Activated naive CD8-positive, alpha-beta T cell treated with anti-CD3 and anti-CD28 coated beads for 36 hours (primary cell): ENCODE measurements at places on chromosomes 3 and 15. TPM values are rescaled to one million over a fixed set of nuclear protein-coding genes. Genes with fewer than 3 reads are reported as not detected.
A peak's percentile ranks its signal among the peaks of the same experiment; 100 is the strongest.

- H3K27ac ChIP-seq = no peak overlapping the region
- peaks cover 33% of the 10 kb centered on the region for H3K27me3 ChIP-seq
- no peak overlapping the region for H3K4me3 ChIP-seq
- no peak for DNase-seq
These were observed 170.0 kb downstream of the RAB11A start for GRCh38 chr15:66039117-66039871.

DNA sequence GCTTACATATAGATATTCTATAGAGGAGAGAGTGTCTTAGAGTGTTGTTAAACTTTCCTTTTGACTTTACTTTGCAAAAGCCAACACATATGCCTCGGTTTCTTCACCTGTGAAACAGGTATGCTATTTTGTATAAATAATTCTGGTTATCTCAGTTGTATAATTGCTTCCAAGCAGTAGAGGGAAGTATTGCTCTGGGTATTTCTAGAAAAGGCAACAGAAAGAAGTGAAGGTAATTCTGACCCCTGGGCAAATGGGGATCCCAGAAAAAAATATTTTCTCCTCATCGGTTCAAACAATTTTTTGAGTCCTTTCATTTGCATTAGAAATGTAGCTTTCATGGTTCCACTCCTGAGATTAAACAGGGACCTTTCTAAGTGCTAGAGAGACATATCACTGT is 216.5 kb upstream of the SEMA6D start:
- H3K27ac ChIP-seq = no peak overlapping the region
- H3K4me1 ChIP-seq = peaks cover 1% of the 10 kb centered on the region
- DNase-seq = no peak
- peaks cover 17% of the 10 kb centered on the region for H3K27me3 ChIP-seq
- H3K36me3 ChIP-seq = no peaks in the 10 kb centered on the region
- no peak overlapping the region for H3K4me3 ChIP-seq

GRCh38 chr3:139319428-139320402 is 24.1 kb upstream of the MRPS22 start:
- no peaks in the 10 kb centered on the region for H3K4me1 ChIP-seq
- DNase-seq = no peak
- H3K36me3 ChIP-seq = no peaks in the 10 kb centered on the region
- no peak overlapping the region for H3K27ac ChIP-seq

- H3K36me3 ChIP-seq = peaks cover 5% of the 10 kb centered on the region
- no peak overlapping the region for H3K27ac ChIP-seq
- no peak for DNase-seq
These were observed 29.4 kb downstream of the TTC14 start for GRCh38 chr3:180631317-180631716.

GRCh38 chr15:34984889-34985630 is 3.0 kb downstream of the ZNF770 start:
- DNase-seq = no peak
- H3K27ac ChIP-seq = peak overlapping the region; percentile 58
- H3K27me3 ChIP-seq = no peaks in the 10 kb centered on the region
- peaks cover 32% of the 10 kb centered on the region for H3K36me3 ChIP-seq
- peak overlapping the region; percentile 62 for H3K4me3 ChIP-seq

Gene GOLGA6L9
- total RNA-seq = 2.1 TPM

GRCh38 chr15:96657096-96657495 is 326.6 kb downstream of the NR2F2 start:
- H3K4me3 ChIP-seq = no peak overlapping the region
- no peak overlapping the region for H3K27ac ChIP-seq
- DNase-seq = no peak
- H3K36me3 ChIP-seq = no peaks in the 10 kb centered on the region
- peaks cover 3% of the 10 kb centered on the region for H3K27me3 ChIP-seq

DNA sequence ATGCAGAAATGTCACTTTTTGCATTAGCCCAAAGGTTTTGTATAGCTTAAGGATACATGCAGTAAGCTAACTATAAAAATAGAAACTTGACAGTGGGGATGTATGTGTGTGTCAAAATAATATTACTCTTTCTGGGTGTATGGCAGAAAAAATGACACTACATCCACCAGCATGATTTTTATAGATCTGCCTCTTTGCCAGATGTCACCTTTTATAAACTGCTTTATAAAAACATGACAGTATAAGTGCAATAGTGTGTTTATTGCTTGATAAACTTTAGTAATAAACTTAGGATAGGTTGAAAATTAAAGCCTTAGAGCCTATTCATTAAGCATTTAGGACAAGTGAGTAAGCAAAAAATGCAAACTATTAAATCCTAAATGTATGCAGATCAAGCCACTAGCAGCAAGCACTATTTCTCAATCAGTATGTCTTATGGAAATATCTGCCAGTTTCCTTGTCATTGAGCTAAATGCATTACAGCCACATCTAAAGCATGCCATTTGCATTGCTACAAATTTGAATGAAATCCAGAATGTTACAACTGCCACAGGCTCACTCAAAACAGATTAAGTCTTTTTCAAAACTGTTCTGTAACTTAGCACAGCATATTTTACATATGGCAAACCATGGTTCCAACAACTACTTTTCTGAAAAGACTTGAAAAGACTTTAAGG is 935.0 kb downstream of the FHIT start:
- no peak for DNase-seq
- no peak overlapping the region for H3K4me3 ChIP-seq
- H3K4me1 ChIP-seq = peaks cover 10% of the 10 kb centered on the region
- H3K27ac ChIP-seq = no peak overlapping the region
- no peaks in the 10 kb centered on the region for H3K27me3 ChIP-seq

GRCh38 chr3:50444213-50444612 is 59.2 kb downstream of the CACNA2D2 start:
- no peak overlapping the region for H3K4me3 ChIP-seq
- peaks cover 6% of the 10 kb centered on the region for H3K4me1 ChIP-seq
- H3K36me3 ChIP-seq = no peaks in the 10 kb centered on the region
- no peaks in the 10 kb centered on the region for H3K27me3 ChIP-seq

DNA sequence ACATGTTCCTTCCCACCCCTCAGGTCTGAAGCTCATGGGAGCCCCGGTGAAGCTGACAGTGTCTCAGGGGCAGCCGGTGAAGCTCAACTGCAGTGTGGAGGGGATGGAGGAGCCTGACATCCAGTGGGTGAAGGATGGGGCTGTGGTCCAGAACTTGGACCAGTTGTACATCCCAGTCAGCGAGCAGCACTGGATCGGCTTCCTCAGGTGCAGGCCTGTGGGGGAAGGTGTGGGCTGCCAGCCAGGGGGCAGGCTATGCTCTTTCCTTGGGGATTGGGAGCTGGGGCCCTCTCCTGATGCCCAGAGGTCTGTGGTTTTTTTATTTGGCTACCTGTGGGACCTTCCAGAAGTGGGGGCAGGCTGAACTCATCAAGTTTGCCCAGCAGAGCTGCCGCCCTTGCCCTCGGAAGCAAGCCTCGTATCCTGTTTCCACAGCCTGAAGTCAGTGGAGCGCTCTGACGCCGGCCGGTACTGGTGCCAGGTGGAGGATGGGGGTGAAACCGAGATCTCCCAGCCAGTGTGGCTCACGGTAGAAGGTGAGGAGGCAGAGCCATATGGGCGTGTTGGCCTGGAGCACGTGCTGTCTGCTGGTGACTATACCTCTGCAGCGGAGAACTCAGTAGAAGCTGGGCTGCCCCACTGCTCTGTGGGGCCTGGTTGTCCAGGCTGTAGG is 2.2 kb downstream of the TYRO3 start:
- no peaks in the 10 kb centered on the region for H3K36me3 ChIP-seq
- H3K4me1 ChIP-seq = peaks cover 12% of the 10 kb centered on the region
- peaks cover 31% of the 10 kb centered on the region for H3K27me3 ChIP-seq
- H3K27ac ChIP-seq = no peak overlapping the region
- DNase-seq = no peak

Gene MEGF11
- not detected for total RNA-seq

Gene PDIA5
- total RNA-seq = 17.8 TPM
